NCI-H524 (cell line): ENCODE measurements at places on chromosomes 5 and 9.

GRCh38 chr5:75214928-75215327, 21.8 kb downstream of the ANKRD31 start:
- no peak for DNase-seq

DNA sequence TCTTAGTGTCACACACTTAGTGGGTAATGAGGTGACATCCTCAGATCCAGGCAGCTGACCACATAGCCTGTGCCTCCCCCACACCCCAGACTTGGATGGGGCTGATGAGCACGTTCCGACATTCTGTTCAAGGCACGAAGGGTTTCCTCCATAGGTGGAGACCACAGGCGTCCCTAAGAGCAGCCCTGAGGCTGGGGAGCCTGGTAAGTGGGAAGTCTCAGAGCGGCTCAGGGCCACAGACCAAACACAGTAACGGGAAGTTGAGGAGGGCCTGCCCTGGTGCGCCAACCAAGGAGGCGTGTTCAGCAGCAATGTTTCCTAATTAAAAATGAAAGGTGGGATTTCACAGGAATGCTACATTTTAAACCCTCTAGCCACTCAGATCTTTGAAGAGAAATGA, 102.3 kb upstream of the PHYKPL start:
- DNase-seq: no peak

GRCh38 chr9:101399643-101399970, 956 bp downstream of the ZNF189 start:
- DNase-seq: peak; percentile 41

GRCh38 chr5:40409601-40410000, 270.1 kb upstream of the PTGER4 start:
- no peak for DNase-seq

- peak; percentile 16 for DNase-seq
These were observed 1.4 kb downstream of the MLLT3 start for GRCh38 chr9:20620650-20621470.

GRCh38 chr9:133715866-133716563, 22.1 kb downstream of the SARDH start:
- DNase-seq: peak; percentile 81

- peak; percentile 83 for DNase-seq
These were observed 10.6 kb upstream of the CXXC5 start for GRCh38 chr5:139637438-139638089.

DNA sequence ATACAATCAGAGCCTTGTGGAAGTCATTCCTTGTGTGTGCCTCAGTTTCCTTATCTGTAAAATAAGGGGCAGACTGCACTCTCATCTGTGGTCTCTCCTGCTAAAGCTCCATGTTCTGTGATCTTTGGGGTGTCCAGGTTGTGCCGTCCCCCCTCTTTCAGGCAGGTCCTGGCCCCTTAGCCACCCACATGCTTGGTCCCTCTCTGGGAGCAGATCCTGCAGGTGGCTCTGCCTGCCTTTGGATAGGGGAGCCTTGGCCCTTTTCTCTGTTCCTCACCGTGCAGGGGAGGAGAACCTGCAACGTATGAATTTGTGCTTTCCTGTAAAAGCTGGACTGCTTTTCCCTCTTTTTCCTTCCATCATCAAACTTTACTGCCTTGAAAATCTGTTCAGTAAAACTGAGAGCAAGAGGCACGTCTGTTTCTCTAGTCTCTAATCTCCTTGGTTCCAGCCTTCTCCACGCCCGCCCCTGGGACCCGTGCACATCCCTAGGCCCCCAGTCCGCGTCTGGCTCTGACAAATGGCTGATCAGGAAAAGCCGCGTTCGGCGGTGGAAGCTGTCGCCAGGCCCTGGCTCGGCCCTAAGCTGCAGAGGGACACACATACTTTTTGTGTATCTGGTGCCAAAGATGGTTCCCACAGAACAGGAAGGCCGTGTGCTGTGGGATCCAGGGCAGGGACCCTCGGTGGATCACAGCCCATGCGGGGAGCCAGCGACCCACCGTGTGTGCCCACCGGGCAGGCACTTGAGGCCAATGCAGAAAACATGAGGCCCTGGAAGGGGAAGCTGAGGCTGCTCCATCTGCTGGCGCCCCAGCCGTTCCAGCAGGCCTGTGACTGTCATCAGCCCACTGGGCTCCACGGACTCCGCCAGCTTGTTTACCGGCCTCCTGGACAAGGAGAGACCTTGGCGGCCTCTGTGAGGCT, 43.4 kb upstream of the COL5A1 start:
- no peak for DNase-seq

DNA sequence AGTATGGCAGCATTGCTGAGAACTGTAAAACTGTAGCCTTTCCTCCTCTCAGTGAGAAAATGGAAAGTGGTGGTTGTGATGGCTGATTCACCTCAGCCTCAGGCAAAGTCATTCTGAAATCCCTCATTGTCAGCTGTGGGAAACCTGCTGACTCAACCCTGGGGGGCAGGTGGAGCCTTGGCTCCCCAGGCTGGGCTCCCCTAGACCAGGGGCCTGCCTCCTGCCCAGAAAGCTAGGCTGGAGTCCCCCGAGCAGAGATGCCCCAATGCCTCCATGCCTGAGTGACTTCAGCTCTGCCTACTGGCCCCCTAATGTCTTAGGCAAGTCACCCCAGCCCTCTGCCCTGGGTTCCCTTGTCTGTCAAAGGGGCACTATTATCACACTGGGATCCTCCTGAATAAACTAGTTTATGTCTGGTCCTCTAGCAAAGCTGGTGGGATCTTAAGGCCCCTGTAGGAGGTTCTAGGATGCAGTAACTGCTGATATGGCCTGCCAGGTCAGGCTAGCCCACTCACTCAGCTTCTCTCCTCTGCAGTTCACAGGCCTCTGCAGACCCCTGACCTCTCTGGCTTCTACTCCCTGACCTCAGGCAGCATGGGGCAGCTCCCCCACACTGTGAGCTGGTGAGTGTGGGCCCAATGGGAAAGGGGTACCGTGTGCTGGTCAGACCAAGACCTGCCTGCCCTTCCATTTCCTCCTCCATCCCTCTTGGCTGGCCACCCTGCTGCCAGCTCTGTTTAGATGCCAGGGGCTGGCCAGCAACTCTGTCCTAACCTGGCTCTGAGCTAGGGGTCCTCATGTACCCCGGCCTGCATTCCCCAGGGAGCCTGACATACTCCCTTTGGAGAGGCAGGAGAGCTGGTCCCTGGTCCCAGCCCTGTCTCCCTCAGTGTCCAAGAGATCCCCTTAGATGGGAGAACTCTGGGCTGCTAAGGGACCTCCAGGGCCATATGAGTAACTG, 24.2 kb downstream of the TCF7 start:
- no peak for DNase-seq

GRCh38 chr5:149452007-149452664, 73.0 kb upstream of the IL17B start:
- DNase-seq: no peak

GRCh38 chr5:19555436-19555835, 432.6 kb downstream of the CDH18 start:
- peak; percentile 42 for DNase-seq

GRCh38 chr5:151909628-151910027, 15.0 kb downstream of the GLRA1 start:
- DNase-seq: no peak

- no peak for DNase-seq
These were observed 21.6 kb downstream of the CATSPER3 start for GRCh38 chr5:134989266-134989830.

DNA sequence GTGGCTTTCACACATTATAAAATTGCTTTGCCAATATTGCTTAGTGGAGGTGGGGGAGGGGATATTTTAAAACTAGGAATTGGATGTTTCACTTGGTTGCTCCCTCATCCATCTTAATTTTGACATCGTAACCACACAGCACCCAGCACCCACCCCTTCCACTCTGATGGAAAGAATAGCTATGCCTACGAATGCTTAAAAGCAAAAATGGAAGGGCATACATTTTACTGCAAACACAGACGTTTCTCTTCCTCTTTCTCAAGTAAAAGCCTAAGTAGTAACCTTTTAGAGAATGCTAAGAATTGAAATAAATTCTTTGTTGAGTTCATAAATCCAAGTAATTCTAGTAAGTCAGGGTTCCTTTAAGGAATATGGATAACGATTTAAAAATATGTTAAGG, 69.9 kb downstream of the JAKMIP2 start:
- no peak for DNase-seq

- DNase-seq: no peak
These were observed 314.9 kb downstream of the DRD1 start for GRCh38 chr5:175129121-175129520.

GRCh38 chr5:13227513-13227912, 717.0 kb downstream of the DNAH5 start:
- no peak for DNase-seq

DNA sequence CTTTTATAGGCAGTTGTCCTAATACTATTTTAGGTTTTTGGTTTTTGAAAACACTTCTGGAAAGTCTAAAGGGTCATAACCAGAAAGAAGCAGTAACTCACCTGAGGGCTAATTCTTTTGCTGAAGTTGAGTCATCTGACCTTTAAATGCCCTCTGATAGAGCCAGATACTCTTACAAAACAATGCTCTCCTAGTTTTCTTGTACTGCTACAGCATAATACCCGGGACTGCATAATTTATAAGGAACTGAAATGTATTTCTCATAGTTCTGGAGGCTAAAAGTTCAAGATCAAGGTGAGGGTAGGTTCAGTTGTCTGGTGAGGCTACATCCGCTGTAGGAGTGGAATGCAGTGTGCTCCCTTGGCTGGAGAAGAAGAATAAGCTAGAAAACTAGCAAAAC, 670.3 kb downstream of the TLE4 start:
- no peak for DNase-seq
